ENCODE measurements at places on chromosomes 13 and 19. TPM values are rescaled to one million over a fixed set of nuclear protein-coding genes. Genes with fewer than 3 reads are reported as not detected.

Gene KL
- not detected for polyA plus RNA-seq

Gene TNNT1
- 2.4 TPM for polyA plus RNA-seq

Gene REXO1
- polyA plus RNA-seq, result 13.0 TPM

Gene FCGBP
- polyA plus RNA-seq, result 2.4 TPM

Gene ZNF440
- polyA plus RNA-seq, result 2.4 TPM

Gene KASH5
- polyA plus RNA-seq, result not detected

Gene PLPPR3
- polyA plus RNA-seq, result 0.17 TPM

Gene PROSER1
- 17.2 TPM for polyA plus RNA-seq

Gene TEKTIP1
- polyA plus RNA-seq, result not detected

Gene RASGRP4
- polyA plus RNA-seq, result not detected

Gene CGB5
- polyA plus RNA-seq, result not detected

Gene TMEM255B
- polyA plus RNA-seq, result 0.01 TPM

Gene ZNF154
- polyA plus RNA-seq, result not detected

Gene VAV1
- not detected for polyA plus RNA-seq

Gene TEX29
- polyA plus RNA-seq, result 0.34 TPM

Gene ING1
- 16.1 TPM for polyA plus RNA-seq

Gene EXOC3L2
- 0.21 TPM for polyA plus RNA-seq

Gene VSIG10L
- 8.5 TPM for polyA plus RNA-seq

Gene ZNF534
- polyA plus RNA-seq, result not detected

Gene ICAM4
- polyA plus RNA-seq, result 4.0 TPM

Gene MIA
- 2.5 TPM for polyA plus RNA-seq

Gene IGFL2
- polyA plus RNA-seq, result not detected

Gene MAMSTR
- 2.4 TPM for polyA plus RNA-seq

Gene FUT1
- polyA plus RNA-seq, result 1.1 TPM

Gene DHDH
- 0.91 TPM for polyA plus RNA-seq

Gene RAVER1
- 4.4 TPM for polyA plus RNA-seq

Gene RNF17
- not detected for polyA plus RNA-seq

Gene DNMT1
- polyA plus RNA-seq, result 31.2 TPM

Gene ZNF667
- not detected for polyA plus RNA-seq

Gene NANOS3
- 0.21 TPM for polyA plus RNA-seq

Gene CCDC122
- polyA plus RNA-seq, result 0.32 TPM

Gene FAM216B
- not detected for polyA plus RNA-seq

Gene MCF2L
- polyA plus RNA-seq, result 33.6 TPM

Gene C13orf46
- not detected for polyA plus RNA-seq

Gene TTC9B
- polyA plus RNA-seq, result not detected

Gene CD33
- polyA plus RNA-seq, result 0.07 TPM

Gene DLEU7
- polyA plus RNA-seq, result not detected

Gene CYP2S1
- polyA plus RNA-seq, result 2.1 TPM

Gene NCAN
- 0.05 TPM for polyA plus RNA-seq

Gene DZIP1
- 10.8 TPM for polyA plus RNA-seq

Gene MZT1
- 11.7 TPM for polyA plus RNA-seq

Gene KLK14
- polyA plus RNA-seq, result not detected

Gene PEPD
- polyA plus RNA-seq, result 60.7 TPM

Gene CATSPERD
- polyA plus RNA-seq, result 0.04 TPM

Measured in HepG2 (cell line).